ENCODE measurements at places on chromosomes 2 and 18.

GRCh38 chr2:148968776-148969319, 69.7 kb upstream of the LYPD6B start:
- no peak for DNase-seq

DNA sequence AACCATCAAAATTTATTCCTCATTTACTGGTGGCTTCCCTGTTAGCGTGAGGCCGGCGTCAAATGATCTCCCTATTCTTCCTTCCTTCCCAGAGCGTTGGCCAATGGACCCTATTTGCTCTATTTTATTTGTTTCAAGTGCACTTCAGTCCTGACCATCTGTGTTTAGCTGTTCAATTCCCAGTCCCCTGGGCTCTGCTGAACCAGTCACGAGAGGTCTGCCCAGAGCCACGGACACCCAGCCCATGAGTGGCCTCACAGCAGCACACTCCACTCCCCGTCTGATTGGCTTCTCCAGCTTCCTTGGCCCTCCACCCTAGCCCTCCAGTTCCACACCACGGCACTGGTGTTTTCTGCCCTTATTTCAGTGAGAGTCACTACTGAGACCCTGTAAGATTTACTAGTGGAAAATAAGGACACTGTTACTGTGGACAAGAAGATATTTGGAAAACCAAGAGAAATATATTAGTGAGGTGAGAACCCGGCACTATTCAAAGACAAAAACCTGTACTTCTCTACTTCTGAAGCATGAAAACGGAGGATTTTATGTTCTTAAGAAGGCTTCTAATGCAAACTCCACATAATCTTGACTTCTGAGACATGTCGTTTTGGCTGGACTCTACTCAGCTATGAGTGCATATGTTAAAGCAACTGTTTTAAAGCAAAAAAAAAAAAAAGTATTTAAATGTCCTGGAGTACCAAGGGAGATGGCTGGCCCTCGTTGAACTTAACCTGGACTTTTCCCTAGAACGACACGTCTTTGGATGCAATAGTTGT, 86.6 kb downstream of the COL6A3 start:
- DNase-seq: no peak

- DNase-seq: no peak
Measured at GRCh38 chr18:8381821-8382459, 227.3 kb upstream of the RAB12 start.

GRCh38 chr2:187775651-187776050, 221.4 kb upstream of the TFPI start:
- no peak for DNase-seq

GRCh38 chr2:28681158-28681571, 70.5 kb upstream of the PPP1CB start:
- DNase-seq: peak; percentile 77

GRCh38 chr18:23067236-23067635, 68.0 kb upstream of the CABLES1 start:
- no peak for DNase-seq

- no peak for DNase-seq
Measured at GRCh38 chr2:29420464-29420863, 305.2 kb downstream of the CLIP4 start.

DNA sequence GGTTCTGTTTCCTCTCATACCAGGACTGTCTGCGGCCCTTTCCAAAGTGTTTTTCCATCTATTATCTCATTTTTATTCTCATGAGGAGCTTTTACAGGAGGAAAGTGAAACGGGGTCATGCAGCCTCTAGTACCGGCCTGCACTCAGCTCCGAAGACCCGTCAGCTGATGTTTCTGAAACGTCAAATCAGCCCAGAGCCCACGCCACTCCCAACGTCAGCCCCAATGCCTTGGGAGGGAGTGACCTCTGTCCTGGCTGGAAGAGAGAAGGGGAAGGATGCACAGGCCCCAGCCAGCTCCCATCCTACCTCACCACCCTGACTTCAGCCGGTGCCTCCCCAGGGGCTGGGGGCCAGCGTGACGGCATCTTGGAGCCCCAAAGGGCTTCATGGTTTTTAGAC, 58.5 kb downstream of the ADCY3 start:
- no peak for DNase-seq

DNA sequence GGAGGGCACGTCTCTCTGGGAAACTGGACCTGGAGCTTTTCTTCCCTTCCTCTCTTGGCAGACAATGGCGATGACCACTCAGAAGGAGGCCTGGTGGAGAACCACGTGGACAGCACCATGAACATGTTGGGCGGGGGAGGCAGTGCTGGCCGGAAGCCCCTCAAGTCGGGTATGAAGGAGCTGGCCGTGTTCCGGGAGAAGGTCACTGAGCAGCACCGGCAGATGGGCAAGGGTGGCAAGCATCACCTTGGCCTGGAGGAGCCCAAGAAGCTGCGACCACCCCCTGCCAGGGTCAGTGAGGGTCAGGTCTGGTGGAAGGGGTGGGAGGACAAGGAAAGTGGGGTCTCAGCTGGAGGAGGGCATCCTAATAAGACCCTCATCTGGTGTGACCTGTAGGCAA, 27.3 kb downstream of the IGFBP2 start:
- no peak for DNase-seq

GRCh38 chr2:174553811-174554493, 43.7 kb downstream of the WIPF1 start:
- no peak for DNase-seq

DNA sequence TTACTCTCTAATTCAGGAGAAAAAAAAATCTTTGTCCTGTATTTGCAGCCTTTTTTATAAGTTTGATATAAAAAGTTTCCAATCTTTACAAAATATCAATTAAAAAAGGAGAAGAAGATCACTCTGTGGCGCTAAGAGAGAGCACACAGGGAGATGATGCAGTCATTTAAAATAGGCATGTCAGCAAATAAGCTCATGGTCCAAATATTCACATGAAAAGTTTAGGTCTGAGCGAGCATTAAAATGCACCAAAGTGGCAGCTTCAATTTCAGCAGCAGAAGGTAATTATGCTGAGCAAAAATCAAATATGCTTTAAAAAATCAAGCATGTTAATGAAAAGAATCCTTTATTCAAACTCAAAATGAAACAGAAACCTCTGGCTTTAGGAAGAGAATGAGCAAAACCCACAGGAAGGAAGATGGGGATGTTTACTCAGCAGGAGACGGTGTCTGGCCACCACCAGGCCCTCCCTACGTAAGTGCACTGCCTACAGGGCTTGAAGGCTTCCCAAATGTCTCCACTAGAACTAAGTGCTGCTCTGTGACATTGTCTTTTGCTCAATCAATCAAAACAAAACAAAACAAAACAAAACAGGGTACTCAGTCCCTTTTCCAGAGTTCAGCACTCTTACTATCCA, 120.4 kb downstream of the L3MBTL4 start:
- DNase-seq: no peak

GRCh38 chr2:160469621-160470204, 23.9 kb downstream of the RBMS1 start:
- DNase-seq: no peak

GRCh38 chr2:112268547-112268946, 6.8 kb upstream of the ZC3H6 start:
- no peak for DNase-seq

- no peak for DNase-seq
Measured at GRCh38 chr2:158202161-158202815, 100.6 kb downstream of the UPP2 start.

GRCh38 chr18:45237343-45238098, 377.8 kb upstream of the SLC14A2 start:
- no peak for DNase-seq

DNA sequence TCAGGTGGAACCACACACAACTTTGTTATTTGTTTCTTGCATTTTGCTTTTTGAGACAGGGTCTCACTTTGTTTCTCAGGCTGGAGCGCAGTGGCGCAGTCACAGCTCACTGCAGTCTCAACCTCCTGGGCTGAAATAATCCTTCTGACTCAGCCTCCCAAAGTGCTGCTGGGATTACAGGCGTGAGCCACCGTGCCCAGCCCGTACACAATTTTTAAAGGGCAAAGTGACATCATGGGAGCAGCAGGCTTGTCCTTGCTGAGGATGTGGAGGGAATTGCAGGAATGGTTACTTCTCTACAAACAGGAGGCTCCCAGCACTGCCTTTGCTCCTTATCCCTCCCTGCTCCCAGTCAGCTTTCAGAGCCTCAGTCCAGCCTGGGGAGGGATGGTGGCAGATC, 355.9 kb upstream of the KLHL29 start:
- DNase-seq: no peak

DNA sequence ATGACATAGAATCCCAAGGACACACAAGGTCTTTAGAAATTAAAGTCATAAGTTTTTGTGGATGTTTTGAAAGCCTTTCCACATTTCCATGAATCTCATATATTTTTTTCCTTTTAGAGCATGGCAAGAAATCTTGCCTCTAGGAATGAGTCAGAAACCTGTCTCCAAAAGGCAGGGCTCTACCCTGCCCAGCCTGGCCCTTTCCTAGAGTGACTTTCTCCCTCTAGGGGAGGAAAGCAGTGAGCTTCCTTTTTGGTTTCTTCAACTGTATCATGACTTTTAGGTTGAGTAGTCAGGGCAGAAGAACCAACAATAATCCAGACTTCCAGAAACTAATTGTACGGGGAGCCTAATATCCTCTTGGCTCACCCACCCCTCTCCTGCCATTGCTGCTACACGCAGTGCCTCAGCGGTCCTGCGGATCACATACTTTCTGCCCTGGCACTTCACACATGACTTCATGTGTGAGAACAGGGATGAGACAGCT, 300.3 kb downstream of the AGPS start:
- peak; percentile 71 for DNase-seq

DNA sequence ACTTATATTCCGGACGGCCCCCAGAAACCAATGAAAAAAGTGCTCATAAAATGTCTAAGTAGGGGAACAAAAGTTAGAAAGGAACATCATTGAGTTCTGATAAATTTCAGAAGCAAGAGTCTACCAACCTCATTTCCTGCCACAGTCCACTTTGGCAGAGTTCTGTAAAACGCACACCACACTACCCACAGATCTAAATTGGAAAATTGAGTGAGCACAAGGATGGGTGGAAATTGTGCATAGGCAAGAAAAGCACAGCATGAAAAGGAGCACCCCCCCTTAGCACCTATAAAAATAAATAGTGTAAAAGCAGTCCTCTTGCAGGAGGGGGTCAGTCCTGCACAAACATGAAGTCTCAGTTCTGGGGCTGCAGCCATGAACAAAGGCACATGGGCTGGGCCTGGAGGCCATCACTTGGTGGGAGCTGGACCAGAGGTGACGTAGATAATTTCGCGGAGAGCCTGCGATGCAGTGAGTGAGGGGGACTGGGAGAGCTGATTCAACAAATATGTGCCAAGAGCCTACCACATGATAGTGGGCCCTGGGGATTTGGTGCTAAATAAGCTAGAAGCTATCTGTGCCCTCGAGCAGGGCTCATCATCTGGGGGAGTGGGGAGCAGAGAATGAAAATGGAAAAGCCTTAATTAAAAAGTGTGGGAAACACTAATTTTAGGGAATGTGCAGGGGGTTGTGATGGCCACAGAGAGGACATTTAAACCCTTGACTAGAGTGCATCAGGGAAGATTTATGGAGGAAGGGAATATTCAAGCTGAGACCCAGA, 48.9 kb upstream of the SPP2 start:
- no peak for DNase-seq
